ENCODE measurements at places on chromosomes 2 and 18. TPM values are rescaled to one million over a fixed set of nuclear protein-coding genes. Genes with fewer than 3 reads are reported as not detected.

CCDC102B gene
- total RNA-seq = 3.6 TPM

ZBTB7C gene
- not detected for total RNA-seq

TRIM43 gene
- total RNA-seq = not detected

CLIP4 gene
- 20.9 TPM for total RNA-seq

L3MBTL4 gene
- total RNA-seq = 0.33 TPM

MAL gene
- total RNA-seq = not detected

MFSD2B gene
- total RNA-seq = not detected

GAL3ST2 gene
- not detected for total RNA-seq

DHRS9 gene
- 3.7 TPM for total RNA-seq

GATA6 gene
- 8.3 TPM for total RNA-seq

ABCG5 gene
- not detected for total RNA-seq

FKBP1B gene
- 10.1 TPM for total RNA-seq

CNOT11 gene
- 65.3 TPM for total RNA-seq

CHRNG gene
- not detected for total RNA-seq

CYTIP gene
- total RNA-seq = not detected

CPO gene
- total RNA-seq = 0.19 TPM

ZNF396 gene
- total RNA-seq = 0.29 TPM

DNMT3A gene
- 23.2 TPM for total RNA-seq

RIT2 gene
- total RNA-seq = not detected

REG1B gene
- total RNA-seq = not detected

GALNT14 gene
- total RNA-seq = not detected

RIOK3 gene
- 83.1 TPM for total RNA-seq

CELF4 gene
- total RNA-seq = not detected

SOCS6 gene
- total RNA-seq = 29.7 TPM
